BE2C (cell line): ENCODE measurements at places on chromosomes 2 and 18.

DNA sequence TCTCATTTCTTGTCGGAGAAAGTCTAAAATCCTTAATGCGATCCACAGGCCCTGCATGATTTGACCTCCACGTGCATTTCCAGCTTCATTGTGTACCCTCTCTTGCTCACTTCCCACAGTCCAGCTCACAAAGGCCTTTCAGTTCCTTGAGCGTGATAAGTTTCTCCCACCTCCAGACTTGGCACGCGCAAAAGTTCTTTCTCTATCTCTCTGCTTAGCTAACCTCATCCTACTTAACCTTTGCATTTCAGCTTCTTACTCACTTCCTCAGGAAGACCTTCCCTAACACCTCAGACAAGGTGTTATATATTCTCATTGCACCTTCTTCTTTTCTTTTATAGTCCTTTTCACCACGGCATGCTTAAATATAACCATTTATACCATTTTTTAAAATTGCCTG is 124.8 kb upstream of the XPO1 start:
- DNase-seq: no peak

- no peak for DNase-seq
These were observed 109.4 kb upstream of the SPRED2 start for GRCh38 chr2:65541773-65542172.

- no peak for DNase-seq
These were observed 394.3 kb upstream of the ETAA1 start for GRCh38 chr2:67002618-67003371.

DNA sequence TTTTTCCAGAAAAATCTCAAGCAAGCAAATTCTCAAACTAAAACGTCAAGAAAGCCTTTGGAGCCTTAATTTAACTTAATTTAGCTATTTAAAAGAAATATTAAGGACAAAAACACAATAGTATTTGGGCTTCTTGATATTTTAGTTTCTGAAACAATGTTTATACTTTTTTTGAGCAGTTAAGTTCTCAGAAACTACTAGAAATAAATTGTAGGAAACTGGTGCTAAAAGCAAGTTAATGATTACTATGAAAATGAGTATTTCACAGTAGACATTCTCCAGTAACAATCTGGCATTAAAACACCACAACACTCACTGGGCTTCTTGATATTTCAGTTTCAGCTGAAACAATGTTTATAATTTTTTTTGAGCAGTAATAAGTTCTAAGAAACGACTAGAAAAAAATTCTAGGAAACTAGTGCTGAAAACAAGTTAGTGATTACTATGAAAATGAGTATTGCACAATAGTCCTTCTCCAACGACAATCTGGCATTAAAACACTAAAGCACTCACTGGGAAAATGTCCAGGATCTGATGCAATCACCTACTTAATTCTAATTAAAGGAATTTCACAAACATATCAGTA is 45.1 kb downstream of the TRAK2 start:
- no peak for DNase-seq

DNA sequence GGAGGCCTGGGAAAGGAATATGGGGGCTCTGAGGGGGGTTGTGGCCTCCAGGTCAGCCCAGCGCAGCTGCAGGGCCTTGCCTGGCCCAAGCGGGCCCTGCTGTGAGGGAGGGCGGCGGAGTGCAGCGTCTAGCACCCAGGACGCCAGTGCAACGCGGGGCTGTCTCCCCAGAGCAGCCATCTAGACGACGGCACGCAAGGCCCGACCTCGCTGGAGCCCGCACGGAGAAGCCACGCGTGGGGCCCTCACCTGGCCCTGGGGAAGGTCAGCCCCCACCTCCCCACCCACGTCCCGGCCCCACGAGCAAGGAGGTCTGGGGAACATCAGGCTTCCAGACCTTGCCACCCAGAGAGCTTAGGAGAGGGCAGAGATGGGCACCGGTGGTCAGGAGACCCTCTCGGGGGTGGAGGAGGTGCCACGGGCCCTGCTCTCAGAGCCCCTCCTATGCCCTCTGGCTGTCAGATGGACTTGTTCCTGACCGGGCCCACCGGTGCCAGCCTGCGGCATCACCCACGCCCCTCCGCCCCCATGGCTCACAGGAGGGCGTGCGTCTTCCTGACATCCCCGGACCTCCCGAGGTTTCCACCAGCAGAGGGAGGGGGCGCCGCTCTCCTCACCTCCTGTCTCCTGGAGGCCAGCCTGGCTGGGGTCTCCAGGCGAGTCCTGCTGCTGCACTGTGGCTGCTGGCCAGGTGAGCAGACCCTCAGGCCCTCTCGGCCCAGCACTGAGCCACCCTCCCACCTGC is 17.0 kb downstream of the GPR35 start:
- DNase-seq: no peak

DNA sequence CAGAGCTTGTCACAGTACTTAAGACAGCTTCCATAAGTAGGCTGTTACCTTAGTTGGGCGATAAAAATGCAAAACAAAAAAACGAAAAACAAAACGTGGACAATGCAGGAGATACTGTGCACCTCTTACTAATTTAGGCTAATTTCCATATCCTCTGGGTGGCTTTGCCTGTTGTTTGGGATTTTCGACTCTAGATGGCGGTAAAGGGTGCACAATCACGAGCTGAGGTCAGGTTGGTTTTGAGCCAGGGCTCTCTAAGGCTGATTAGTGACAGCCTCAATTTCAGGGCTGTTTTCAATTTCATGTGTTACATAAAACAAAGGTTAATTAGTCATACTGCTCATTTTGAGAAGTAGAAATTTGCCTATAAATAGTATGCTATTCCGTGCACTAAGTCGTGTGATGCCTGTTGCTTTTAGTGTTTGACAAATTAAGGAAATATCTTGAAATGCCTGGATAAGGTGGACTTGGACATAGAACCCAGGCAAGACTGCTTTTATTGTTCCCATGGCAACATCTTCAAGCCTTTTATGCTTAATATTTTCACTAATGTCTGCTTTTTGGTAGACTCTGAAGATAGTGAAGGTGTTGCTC is 493.1 kb downstream of the SOCS6 start:
- peak; percentile 55 for DNase-seq

DNA sequence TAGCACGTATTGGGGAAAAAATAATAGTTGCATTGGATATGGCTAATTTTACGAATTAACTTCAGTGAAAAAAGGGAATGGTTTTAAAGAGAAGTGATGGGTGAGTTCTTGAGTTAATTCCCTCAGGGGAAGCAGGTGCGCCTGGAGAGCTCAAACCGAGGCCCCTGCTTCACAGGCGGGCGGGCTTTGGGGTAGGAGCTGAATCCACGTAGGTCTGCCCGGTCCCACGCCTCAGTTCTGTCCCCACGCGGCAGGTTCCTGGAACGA is 44.1 kb downstream of the GORASP2 start:
- no peak for DNase-seq

DNA sequence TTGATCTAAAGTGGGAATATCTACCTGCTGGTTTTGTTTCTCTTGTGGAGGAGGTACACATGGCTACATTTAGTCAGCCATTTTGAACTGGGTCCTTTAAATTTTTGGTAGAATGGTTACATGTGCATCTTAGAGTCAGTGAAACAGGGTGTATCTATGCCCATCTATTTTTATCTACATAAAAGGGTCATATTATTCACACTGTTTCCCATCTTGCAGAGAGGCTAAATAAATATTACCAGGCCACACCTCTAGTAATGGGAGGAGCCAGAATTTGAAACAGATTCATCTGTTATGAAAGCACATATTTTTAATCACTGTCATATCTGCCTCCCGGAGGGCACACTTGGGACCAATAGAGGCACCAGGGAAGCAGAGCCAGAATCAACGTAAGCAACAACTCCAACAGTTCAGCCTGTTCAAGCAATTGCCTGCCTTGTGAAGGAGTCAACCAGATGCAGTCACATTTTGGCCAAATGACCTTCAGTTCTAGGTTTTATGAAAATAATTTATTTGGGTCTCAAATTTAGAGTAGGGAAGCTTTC is 376.8 kb downstream of the TSN start:
- no peak for DNase-seq

DNA sequence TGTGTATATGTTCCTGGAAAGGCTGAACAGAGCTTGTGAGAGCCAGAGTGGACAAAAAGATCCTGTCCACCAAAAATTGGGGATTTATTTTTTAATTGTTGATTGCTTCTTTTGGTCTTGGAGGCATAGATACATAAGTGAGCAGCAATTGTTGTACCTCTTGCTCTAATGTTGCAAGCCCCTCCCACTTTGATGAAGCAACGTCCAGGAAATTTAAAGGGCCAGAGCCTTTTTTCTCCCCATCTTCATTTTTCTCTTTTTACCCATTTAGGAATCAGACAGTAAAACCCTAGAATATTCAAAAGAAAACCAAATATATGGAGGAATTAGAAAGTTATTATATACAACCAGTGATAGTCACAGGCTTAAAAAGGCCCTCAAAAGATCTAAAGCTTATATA is 871.8 kb upstream of the NRXN1 start:
- no peak for DNase-seq

DNA sequence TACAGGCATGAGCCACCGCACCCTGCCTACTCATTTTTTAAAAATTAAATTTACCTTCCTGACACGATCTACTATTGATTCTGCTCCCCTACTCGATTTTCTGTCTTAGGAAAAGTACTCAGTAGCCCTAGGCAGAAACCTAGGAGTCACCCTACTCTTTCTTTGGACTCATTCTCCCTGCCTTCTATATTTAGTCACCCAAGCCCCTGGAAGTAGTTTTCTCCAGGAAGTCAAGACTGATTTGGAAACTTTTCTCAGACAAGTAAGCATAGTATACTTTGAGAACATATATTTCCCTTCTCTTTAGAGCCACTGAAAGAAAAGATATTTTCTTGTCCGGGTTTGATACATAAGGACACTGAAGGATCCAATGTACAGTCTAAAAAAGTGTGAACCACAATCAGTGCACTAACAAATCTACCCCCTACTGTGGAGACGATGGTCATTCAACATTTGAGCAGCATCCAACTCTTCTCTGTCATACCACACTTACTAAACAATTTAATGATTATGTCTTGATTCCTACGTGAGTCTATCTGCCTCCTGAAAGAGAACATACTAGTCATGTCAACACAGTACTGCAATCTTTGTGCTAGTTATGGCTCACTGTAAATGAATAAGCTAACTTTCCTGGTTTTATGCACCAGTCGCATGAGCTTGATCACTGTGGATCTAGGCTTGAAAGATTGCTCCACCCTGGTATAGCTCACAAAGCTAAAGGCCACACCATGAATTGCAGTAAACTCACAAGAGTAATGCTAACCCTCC is 19.8 kb downstream of the YWHAQ start:
- no peak for DNase-seq

DNA sequence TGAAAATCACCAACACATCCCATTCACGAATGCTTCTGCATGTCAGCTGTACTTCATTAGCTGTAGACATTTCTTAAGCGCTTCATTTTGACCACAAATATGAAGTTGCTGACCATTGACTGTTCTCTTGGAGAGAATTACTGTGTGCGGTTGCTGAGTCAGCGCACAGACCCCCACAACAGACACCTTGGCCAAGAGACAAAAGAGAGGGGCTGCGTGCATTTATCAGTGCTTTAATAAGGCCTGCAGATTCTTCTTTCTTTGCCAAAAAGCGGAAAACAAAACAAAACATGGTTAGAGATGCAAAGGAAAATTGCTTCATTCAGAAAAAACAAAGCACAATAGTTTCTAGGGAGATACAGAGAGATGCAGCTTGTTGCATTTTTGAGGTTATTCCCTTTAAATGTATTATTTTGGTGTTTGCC is 174.7 kb downstream of the ACKR3 start:
- DNase-seq: no peak

GRCh38 chr18:34807106-34807796 is 97.2 kb downstream of the DTNA start:
- DNase-seq: no peak

DNA sequence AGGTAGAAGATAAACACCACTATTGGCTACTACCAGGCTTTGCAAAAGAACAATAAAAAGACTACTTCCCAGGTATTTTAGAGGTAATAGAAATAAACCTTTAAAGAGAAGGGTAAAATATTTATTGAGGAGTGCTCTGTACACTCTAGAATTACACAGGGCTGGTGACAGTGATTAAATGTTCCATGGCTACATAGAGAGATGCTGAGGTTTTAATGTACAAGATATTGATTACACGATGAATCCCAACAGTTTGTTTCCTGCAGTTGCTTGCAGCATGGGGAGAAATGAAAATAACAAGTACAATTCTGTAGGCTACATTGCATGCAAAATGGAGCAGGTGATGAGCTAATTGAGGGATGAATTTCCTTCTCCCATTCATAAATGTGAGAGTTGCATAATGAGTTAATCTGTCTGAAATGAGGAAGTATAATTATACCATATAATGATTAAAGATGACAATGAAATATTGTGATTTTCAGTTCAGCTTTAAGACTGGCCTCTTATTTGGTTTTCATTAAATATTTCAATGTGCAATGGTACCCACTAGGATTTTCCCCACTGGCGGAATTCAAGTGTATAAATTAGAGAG is 266.1 kb downstream of the SOCS6 start:
- no peak for DNase-seq

DNA sequence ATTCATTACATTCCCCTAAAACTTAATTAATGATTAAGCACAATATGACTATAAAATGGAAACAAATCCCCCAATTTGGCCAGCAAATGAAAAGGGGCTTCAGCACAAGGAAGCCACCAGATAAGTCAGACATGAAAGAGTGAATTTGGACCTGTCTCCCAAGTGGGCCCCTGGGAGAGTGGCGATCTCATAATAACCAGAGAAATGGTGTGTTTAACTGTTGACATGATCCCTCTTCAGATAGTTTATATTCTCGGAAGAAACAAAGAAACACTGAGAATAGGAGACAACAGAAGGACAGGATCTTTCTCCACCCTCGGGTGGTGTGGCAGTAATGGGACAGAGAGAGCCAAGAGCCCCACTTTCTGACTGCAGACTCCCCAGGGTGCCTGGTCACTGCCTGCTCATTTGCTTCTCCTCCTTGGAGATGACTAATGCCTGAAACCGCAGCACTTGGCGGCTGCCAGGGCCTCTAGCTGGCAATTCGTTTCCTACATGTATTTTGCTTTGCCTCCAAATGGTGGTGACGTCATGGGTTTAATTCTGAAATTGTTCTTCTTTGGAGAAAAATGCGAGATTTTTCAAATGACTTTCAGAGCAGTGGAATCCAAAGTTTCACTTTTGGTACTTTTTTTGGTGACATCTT is 46.4 kb upstream of the SPP2 start:
- DNase-seq: no peak

- DNase-seq: peak; percentile 40
These were observed 495.7 kb upstream of the TCF4 start for GRCh38 chr18:56083523-56084287.

- DNase-seq: no peak
These were observed 19.4 kb upstream of the TMX3 start for GRCh38 chr18:68734308-68734707.

- no peak for DNase-seq
These were observed 323.1 kb downstream of the SLC8A1 start for GRCh38 chr2:40128796-40129195.

DNA sequence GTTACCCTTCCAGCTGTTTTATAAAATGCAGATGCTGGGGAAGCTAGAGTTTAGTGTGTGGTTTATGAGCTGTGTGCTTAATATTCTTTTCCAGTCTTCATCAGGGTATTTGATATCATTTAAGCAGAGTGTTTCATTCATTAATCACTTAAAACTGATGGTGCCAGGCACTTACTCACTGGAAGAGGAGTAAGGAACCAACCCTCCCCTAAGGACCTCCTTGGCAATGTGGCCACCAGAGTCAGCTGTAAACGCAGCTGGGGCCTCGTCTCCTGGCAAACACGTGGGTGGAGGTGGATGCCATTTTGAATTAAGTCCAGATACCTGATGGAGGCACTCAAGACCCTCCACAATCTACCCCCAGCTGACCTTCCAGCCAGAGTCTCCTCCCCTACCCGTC is 331.6 kb downstream of the CLIP4 start:
- no peak for DNase-seq
